ENCODE measurements at places on chromosomes 6 and 20.
A peak's percentile ranks its signal among the peaks of the same experiment; 100 is the strongest.

- no peaks in the 10 kb centered on the region for H3K36me3 ChIP-seq
- no peak overlapping the region for H3K4me3 ChIP-seq
- no peak for DNase-seq
- no peaks in the 10 kb centered on the region for H3K27me3 ChIP-seq
- H3K4me1 ChIP-seq, result peaks cover 3% of the 10 kb centered on the region
Observed at GRCh38 chr6:57247603-57248002, 25.5 kb upstream of the RAB23 start.

GRCh38 chr6:74091136-74091793 is 395.3 kb downstream of the CD109 start:
- peak; percentile 45 for DNase-seq
- H3K27me3 ChIP-seq, result no peaks in the 10 kb centered on the region
- H3K27ac ChIP-seq, result no peak overlapping the region
- no peak overlapping the region for H3K4me3 ChIP-seq
- no peaks in the 10 kb centered on the region for H3K4me1 ChIP-seq
- H3K36me3 ChIP-seq, result no peaks in the 10 kb centered on the region

- no peak overlapping the region for H3K27ac ChIP-seq
- H3K27me3 ChIP-seq, result no peaks in the 10 kb centered on the region
- no peak for DNase-seq
- H3K4me1 ChIP-seq, result no peaks in the 10 kb centered on the region
- no peaks in the 10 kb centered on the region for H3K36me3 ChIP-seq
- H3K4me3 ChIP-seq, result no peak overlapping the region
Observed at GRCh38 chr6:76707630-76708029, 635.2 kb upstream of the IMPG1 start.

GRCh38 chr6:125116170-125116569 is 37.4 kb upstream of the TPD52L1 start:
- H3K27ac ChIP-seq, result no peak overlapping the region
- H3K4me1 ChIP-seq, result no peaks in the 10 kb centered on the region
- H3K27me3 ChIP-seq, result peaks cover 3% of the 10 kb centered on the region
- no peak for DNase-seq
- no peaks in the 10 kb centered on the region for H3K36me3 ChIP-seq
- H3K4me3 ChIP-seq, result no peak overlapping the region

- H3K36me3 ChIP-seq, result no peaks in the 10 kb centered on the region
- DNase-seq, result no peak
- H3K4me1 ChIP-seq, result no peaks in the 10 kb centered on the region
- no peak overlapping the region for H3K4me3 ChIP-seq
Observed at GRCh38 chr6:9401960-9402359, 966.6 kb upstream of the SLC35B3 start.

- H3K36me3 ChIP-seq, result no peaks in the 10 kb centered on the region
- no peak overlapping the region for H3K4me3 ChIP-seq
- H3K27ac ChIP-seq, result no peak overlapping the region
- no peak for DNase-seq
Observed at GRCh38 chr6:115363379-115363778, 697.3 kb downstream of the FRK start.

- H3K4me1 ChIP-seq, result no peaks in the 10 kb centered on the region
- peak; percentile 32 for DNase-seq
- no peaks in the 10 kb centered on the region for H3K36me3 ChIP-seq
- no peak overlapping the region for H3K4me3 ChIP-seq
- no peaks in the 10 kb centered on the region for H3K27me3 ChIP-seq
- H3K27ac ChIP-seq, result no peak overlapping the region
Observed at GRCh38 chr20:42483730-42484303, 705.9 kb downstream of the PTPRT start.

DNA sequence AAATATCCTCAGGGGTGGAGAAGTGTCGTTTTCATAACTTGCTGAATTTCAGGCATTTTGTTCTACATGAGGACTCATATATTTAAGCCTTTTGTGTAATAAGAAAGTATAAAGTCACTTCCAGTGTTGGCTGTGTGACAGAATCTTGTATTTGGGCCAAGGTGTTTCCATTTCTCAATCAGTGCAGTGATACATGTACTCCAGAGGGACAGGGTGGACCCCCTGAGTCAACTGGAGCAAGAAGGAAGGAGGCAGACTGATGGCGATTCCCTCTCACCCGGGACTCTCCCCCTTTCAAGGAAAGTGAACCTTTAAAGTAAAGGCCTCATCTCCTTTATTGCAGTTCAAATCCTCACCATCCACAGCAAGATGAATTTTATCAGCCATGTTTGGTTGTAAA is 20.3 kb upstream of the MAPK13 start:
- no peak for DNase-seq
- peaks cover 52% of the 10 kb centered on the region for H3K36me3 ChIP-seq
- no peaks in the 10 kb centered on the region for H3K27me3 ChIP-seq
- H3K27ac ChIP-seq, result no peak overlapping the region

- H3K4me3 ChIP-seq, result no peak overlapping the region
- H3K36me3 ChIP-seq, result no peaks in the 10 kb centered on the region
- H3K27ac ChIP-seq, result no peak overlapping the region
- H3K27me3 ChIP-seq, result peaks cover 4% of the 10 kb centered on the region
- no peaks in the 10 kb centered on the region for H3K4me1 ChIP-seq
- no peak for DNase-seq
Observed at GRCh38 chr6:135831016-135831415, 20.5 kb upstream of the PDE7B start.

- no peak overlapping the region for H3K27ac ChIP-seq
- no peaks in the 10 kb centered on the region for H3K36me3 ChIP-seq
- H3K4me3 ChIP-seq, result no peak overlapping the region
- H3K4me1 ChIP-seq, result no peaks in the 10 kb centered on the region
- no peaks in the 10 kb centered on the region for H3K27me3 ChIP-seq
Observed at GRCh38 chr6:131923356-131923755, 27.8 kb downstream of the CCN2 start.

DNA sequence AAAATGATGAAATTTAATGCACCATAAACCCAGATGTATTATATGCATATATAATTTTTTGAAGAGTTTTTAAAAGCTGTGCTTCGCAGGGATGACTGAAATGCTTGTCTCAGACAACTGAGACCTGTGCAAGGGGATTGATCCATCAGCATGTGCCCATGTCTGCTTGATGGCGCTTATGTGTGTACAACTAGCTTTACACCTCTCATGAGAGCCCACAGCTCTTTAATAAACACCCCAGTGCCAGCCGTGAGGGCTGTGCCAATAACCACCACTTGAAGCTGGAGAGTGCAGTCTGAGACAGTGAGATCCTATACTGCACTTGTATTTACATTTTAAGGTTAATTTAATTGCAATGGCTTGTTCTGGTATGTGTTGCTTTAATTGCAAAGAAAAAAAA is 225.5 kb downstream of the BCKDHB start:
- H3K4me3 ChIP-seq, result no peak overlapping the region
- H3K27ac ChIP-seq, result no peak overlapping the region
- DNase-seq, result no peak
- no peaks in the 10 kb centered on the region for H3K36me3 ChIP-seq
- H3K4me1 ChIP-seq, result no peaks in the 10 kb centered on the region
- no peaks in the 10 kb centered on the region for H3K27me3 ChIP-seq

GRCh38 chr20:15582146-15582760 is 991.0 kb downstream of the KIF16B start:
- no peaks in the 10 kb centered on the region for H3K27me3 ChIP-seq
- no peaks in the 10 kb centered on the region for H3K4me1 ChIP-seq
- H3K27ac ChIP-seq, result no peak overlapping the region

DNA sequence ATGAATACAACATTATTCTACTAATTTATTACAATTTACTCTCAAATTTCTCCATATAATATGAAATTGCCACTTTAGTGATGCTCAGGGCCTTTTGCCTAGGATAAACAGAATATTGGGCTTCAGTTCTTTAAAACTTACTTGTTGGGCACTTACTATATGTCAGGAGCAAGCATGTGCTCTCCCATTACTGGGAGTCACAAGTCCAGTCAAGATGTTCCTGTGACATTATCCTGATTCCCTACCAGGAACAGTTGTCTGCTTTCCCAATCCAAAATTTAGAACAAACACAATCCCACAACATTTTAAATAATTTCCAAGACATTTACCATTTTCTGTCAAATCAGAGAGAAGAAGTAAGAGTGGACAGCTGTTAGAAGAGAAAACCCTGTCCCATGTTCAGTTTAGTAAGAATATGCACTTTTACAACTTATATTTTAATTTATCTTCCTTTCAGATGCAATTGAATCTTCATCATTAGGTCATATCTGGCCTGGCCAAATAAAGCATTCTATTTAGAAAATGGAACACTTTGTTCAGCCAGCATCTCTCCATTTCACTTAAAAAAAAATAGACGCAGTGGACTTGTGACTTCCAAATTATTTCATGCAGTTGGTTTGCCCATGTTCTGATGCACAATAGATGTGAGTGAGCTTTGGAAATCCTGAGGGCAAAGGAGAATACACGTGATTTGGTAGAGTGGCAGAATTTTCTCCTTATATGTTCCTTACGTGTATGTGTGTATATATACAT is 159.8 kb downstream of the CLIC5 start:
- no peak overlapping the region for H3K27ac ChIP-seq
- no peak overlapping the region for H3K4me3 ChIP-seq
- no peaks in the 10 kb centered on the region for H3K4me1 ChIP-seq
- H3K36me3 ChIP-seq, result no peaks in the 10 kb centered on the region

- H3K36me3 ChIP-seq, result no peaks in the 10 kb centered on the region
- H3K27me3 ChIP-seq, result no peaks in the 10 kb centered on the region
- H3K4me3 ChIP-seq, result no peak overlapping the region
- DNase-seq, result no peak
Observed at GRCh38 chr20:43731469-43731868, 4.7 kb upstream of the GTSF1L start.

- peak; percentile 68 for DNase-seq
- peaks cover 10% of the 10 kb centered on the region for H3K4me1 ChIP-seq
- H3K27me3 ChIP-seq, result peaks cover 27% of the 10 kb centered on the region
- H3K27ac ChIP-seq, result no peak overlapping the region
Observed at GRCh38 chr6:52233975-52234823, 10.1 kb downstream of the IL17F start.

GRCh38 chr6:34333858-34334257 is 58.6 kb downstream of the NUDT3 start:
- no peak for DNase-seq
- H3K4me1 ChIP-seq, result no peaks in the 10 kb centered on the region
- no peaks in the 10 kb centered on the region for H3K27me3 ChIP-seq
- H3K27ac ChIP-seq, result no peak overlapping the region
- H3K36me3 ChIP-seq, result peaks cover 6% of the 10 kb centered on the region

GRCh38 chr6:167097770-167098169 is 25.1 kb upstream of the CCR6 start:
- peaks cover 3% of the 10 kb centered on the region for H3K27me3 ChIP-seq
- no peaks in the 10 kb centered on the region for H3K36me3 ChIP-seq
- H3K4me1 ChIP-seq, result peaks cover 19% of the 10 kb centered on the region
- no peak for DNase-seq
- no peak overlapping the region for H3K4me3 ChIP-seq
- H3K27ac ChIP-seq, result no peak overlapping the region

- H3K27ac ChIP-seq, result no peak overlapping the region
- peaks cover 8% of the 10 kb centered on the region for H3K27me3 ChIP-seq
- no peak overlapping the region for H3K4me3 ChIP-seq
- no peaks in the 10 kb centered on the region for H3K36me3 ChIP-seq
- no peak for DNase-seq
Observed at GRCh38 chr6:3237761-3238662, 10.6 kb upstream of the TUBB2B start.

DNA sequence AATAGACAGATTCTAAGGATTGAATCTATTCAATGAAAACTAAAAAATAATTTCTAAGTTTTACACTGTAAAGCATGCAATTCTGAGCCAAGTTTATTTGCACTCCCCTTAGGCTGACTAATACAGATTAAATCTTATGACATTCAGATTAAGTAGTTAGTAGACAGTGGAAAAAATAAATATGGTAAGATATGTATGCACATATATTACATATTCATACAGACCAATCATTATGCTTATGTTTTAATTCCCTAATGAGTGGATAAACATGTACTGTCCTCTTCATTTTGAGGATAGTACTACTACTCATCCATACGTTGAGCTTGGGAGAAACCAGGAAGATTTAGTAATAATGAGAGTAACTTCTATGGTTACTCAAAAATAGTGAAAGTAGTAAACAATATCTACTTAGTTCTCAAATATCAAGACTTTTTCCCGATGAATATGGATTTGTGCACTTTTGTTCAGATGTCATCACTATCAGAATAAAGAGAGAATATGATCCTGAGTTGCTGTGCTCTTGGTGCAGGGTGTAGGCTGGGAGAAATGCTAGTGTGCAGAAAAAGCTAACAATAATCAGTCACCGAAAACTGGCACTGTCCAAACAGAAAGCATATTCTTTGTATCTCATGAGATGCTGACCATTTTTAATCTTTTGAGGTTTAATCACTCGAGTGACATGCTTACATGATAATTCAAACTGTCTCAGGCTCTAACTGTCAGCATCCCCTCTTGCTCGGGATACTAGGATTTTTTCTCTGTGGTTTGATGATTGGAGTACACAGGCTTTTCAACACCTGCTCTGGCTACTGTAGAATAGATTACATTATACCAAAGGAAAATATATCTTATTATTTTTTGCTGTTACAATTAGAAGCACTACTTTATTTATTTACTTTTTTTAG is 111.6 kb downstream of the EPHA7 start:
- H3K27me3 ChIP-seq, result no peaks in the 10 kb centered on the region
- no peak for DNase-seq
- H3K4me3 ChIP-seq, result no peak overlapping the region
- H3K4me1 ChIP-seq, result no peaks in the 10 kb centered on the region
- H3K27ac ChIP-seq, result no peak overlapping the region

Data from HepG2 (cell line).